ENCODE measurements at places on chromosomes 3 and 15.

DNA sequence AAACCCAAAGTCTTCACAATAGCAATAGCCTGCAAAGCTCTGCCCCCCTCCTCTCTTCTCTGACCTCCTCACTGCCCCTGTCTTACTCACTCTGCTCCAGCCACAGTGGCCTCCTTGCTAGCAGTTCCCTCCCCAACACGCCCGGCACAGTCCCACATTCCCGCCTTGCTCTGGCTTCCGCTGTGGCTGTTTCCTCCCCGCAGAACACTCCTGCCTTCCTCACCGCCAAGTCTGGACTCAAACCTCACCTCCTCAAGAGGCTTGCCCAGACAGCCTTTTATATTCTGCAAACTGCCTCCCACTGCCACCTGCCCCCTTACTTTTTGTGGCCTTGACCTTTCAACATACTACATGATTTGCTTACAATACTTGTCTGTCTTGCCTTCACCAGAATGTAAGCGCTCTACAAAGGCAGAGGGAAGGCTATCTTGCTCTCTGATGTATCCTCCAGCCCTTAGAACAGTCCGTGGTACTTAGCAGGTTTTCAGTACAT lies 406 bp upstream of the MPI start:
- DNase-seq = no peak

GRCh38 chr3:188154014-188154808 lies at the start of gene LPP:
TSS of gene LPP (plus strand) at chr3:188154157. CDS start at chr3:188406121, 251,964 bp downstream.
- peak; percentile 88 for DNase-seq

DNA sequence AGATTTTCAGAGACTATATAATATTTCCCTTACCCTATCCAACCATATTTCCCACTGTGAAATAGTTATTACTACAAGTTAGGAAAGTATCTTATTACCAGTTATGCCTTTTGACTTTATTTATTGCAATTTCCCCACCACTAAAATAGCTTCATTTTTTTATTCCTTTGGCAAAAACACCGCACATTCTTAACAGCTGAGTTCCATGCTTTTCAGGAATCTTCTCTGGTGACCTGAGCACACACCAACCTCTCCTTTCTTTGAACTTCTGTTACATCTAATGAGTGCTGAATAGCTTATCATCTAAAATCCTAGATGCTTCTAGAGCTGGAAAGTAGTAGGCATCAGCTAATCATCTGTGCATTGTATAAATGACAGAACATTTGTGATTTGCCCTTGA lies 99.1 kb downstream of the UBE2E2 start:
- DNase-seq = no peak

- no peak for DNase-seq
Observed at GRCh38 chr15:78811825-78812183, 540 bp upstream of the ADAMTS7 start.

- DNase-seq = no peak
Observed at GRCh38 chr3:29700256-29700655, 419.4 kb downstream of the RBMS3 start.

- DNase-seq = no peak
Observed at GRCh38 chr3:21446027-21446426, 305.0 kb downstream of the ZNF385D start.

DNA sequence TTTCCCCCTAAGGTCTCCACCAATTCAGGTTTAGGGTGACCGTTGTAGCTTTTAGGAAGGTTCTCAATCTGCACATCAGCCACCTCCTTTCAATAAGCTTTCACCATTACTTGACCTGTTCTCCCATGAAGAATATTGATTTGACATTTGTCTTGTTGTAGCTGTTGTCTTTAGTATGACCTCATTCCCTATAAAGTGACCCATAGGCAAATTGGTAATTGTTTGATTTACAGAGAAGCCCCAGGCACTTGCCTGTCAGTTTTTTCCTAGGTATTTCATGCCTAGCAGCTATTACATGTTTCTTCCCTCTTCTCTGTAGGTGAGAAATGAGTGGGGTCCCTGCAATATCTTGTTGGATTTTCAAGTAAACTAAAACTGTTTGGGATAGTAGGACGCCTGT lies 36.0 kb downstream of the CHD2 start:
- no peak for DNase-seq

DNA sequence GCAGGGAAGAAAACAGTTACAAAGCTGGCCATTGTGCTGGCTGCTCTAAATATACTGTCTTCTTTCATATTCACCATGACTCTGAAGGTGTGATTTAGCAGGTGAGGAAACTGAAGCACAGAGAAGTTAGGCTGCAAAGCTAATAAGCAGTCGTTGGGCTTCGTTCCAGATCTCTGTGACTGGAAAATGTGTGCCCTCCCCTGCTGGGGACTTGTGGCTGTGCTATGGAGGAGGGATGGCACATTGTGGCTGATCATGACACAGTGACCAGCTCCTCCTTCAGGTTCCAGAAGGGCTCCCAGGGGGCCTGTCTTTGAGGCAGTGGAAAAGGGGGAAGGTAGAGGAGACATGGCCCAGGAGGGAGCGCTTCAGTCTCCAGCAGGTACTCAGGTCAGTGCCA lies 19.2 kb downstream of the PXK start:
- no peak for DNase-seq

DNA sequence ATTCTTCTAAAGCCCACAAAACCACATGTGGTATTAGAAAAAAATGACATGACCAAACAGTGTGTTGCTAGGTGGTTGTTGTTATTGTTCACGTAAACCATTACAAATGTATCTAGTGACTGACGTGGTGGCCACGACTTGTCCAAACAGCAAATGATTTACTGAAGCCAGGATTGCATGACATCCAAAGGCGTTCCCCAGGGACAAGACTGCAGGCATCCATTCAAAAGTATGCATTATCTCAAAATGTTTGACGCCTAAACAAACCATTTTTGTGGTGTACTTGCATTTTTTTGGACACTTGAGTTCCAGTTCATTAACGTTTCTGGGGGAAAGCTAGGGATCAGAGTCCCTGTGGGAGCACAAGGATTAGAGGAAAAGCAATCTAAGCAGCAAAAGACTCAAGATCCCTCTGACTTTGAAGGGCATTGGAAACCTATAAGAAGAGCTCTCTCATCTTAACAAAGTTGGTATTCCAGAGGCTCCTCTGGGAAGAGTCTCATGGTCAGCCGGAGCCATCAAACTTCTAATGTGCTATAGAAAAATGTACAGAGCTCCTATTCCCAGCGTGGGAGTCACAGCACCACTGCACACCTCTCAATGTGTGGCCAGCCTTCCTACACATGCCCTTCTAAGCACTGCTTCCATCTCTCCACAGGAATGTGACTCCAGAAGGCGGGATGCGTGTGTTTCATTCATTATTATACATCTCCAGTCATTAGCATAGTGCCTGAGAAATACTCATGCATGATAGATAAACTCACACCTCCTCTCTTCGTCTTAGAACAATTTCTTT lies 62.9 kb downstream of the FBN1 start:
- DNase-seq = no peak

DNA sequence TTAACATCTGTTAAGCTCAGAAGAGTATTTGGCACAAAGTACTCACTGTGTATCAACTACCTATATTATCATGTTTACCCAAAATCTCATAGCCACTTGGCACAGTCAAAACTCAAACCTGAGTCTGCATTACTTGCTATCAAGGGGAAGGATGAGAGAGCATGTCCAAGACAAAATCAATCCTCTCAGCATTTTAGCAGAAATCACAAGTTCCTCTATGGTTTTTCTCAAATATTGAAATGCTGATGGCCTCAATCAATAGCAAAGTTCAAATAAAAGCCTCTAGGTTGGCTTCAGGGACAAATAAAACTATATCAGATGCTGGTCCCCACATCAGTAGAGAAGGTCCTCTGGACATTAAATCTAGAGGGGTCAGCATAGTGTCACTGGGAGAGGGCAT lies 14.3 kb downstream of the TBC1D2B start:
- DNase-seq = no peak

- no peak for DNase-seq
Observed at GRCh38 chr15:68400066-68400456, 31.9 kb downstream of the ITGA11 start.

DNA sequence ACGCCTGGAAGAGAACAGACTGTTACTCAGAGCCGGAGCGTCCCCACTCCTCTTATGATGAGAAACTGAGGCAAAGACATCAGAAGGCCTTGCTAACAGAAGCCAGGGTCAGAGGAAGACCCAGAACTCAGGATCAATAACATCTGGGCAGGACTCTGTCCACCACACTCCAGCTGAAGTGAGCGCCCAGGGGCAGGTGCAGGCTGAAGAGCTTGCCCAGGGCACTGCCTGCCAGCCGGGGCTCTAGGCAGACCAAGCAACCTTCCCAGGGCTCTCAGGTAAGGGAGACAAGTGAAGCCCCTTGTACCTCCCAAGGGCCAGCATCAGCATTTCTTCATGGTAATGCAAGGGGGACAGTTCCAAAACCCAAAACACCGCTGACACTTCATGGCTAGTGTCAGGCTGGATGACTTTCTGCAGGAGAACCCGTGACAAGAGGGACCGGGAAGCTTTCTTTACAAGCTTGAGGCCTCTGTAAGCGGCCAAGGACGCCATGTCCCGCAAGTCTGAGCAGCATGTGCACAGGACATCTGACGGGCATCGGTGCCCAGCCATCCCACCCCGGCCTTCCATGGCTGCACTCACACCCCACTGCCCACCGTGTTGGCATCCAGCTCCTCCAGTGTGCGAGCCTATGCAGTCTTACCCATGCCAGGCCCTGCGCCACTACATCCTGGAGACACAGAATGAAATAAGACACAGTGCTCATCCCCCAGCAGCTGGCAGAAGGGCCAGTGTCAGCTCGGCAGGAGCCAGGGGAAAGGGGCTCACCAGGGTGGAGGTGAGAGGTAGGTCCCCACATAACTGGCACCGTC lies 14.1 kb downstream of the XXYLT1 start:
- no peak for DNase-seq

DNA sequence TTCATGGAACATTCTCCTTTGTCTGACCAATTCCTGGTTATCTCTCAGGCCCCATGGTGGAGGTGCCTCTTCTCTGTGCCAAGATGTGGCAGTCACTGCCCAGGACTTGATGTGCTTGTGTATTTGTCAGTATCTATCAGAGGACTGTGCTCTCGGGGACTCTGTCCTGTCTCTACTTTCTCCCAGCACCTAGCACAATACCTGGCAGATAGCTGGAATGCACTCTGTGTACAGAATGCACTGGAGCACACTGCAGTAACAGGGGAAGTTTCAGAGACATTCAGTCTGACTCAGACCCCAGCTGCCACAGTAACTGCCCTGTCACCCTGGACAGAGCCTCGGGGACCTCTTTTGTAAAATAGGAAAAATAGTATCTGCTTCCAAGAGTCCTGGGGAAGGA lies 34.6 kb upstream of the SV2B start:
- no peak for DNase-seq

Measured in CD4-positive, alpha-beta T cell treated with Interleukin-21 for 1 hour (primary cell).